ENCODE measurements at places on chromosomes 7 and 10.
A peak's percentile ranks its signal among the peaks of the same experiment; 100 is the strongest.

DNA sequence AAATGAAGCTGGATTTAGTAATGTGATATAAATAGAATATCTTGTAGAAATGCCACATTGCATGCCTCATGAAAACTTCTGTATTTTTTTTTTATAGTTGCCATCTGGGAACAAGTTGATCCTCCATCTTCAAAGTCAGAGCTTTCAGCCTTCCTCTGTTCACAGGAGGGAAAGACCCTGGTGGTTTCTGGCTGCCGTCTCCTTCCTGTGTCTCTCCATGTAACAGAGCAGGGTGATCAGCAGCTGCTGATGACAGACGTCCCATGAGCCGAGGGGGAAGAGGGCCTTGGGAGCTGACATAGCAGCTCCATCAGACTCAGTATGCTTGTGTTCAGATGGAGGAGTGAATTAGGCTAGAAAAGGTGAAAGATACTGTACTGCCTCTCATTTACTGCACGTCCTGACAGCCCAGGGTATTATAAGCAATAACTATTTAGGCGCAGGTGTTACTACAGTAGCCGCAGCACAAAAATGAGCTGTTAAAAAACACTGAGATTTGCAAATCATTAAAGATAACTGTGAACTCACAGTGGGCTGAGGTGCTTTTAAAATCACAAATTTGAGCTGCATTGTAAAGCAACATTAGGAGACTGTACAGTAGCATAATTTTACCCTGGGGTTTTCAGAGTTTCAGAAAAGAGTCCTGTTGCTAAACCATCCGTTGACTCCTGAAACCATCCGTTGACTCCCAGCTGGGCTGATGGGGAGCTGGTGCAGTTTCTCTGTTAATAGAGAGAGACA lies 103.3 kb downstream of the CFAP58 start:
- DNase-seq, result no peak

DNA sequence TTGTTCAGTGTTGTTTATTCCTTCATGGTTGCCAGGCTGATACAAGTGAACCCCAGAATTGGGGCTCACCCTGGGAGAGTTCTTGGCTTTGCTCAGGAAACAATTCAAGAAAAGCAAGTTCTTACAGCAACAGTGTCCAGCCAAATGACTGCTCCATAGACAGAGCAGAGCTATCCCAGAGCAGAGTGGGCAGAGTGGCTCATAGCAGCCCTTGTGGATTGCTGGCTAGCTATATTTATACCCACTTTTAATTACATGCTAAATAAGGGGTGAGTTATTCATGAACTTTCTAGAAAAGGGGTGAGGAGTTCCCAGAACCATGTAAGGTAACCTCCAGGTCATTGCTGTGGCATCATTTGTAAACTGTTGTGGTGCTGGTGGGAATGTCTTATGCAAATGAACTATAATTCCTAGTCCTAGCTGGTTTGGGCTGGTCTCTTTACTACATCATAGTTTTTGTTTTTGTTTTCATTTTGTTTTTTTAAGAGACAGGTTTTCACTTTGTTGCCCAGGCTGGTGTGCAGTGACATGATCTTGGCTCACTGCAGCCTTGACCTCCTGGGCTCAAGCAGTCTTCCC lies 59.9 kb upstream of the HBP1 start:
- DNase-seq, result no peak

DNA sequence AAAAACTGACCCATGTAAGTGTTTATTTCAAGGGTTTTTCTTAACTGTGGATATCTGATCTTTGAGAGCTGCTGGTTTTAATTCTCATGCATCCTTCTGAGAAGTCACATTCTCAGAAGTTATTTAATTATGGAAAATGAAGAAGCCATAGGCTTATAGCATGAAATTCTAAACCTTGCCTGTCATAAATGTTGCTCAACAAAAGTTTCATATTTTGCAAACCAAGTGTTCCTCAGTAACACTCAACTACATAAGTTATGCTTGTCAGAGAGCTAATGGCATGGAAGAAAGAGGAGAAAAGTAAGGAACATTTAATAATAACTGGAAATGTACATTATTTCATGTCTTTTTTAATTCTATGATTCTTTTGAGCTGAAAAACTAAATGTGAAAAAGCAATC lies 78.6 kb upstream of the MPP7 start:
- DNase-seq, result no peak

GRCh38 chr7:113338071-113338696 lies 219.8 kb upstream of the SMIM30 start:
- no peak for DNase-seq

- DNase-seq, result peak; percentile 63
These were observed 45.7 kb downstream of the PITRM1 start for GRCh38 chr10:3126741-3127346.

- no peak for DNase-seq
These were observed 76.9 kb downstream of the CYP51A1 start for GRCh38 chr7:92057375-92057774.

DNA sequence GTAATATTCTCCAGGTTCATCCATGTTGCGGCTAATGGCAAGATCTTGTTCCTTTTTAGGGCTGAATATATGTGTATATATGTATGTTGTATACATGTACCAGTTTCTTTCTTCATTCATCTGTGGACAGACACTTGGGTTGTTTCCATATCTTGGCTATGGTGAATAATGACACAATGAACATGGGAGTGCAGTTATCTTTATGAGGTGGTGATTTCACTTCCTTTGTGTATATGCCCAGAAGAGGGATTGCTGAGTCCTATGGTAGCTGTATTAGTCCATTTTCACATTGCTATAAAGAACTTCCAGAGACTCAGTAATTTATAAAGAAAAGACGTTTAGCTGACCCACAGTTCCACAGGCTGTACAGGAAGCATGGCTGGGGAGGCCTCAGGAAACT lies 17.1 kb upstream of the TSPAN15 start:
- no peak for DNase-seq

- no peak for DNase-seq
These were observed 10.5 kb upstream of the MTPAP start for GRCh38 chr10:30359373-30360206.

DNA sequence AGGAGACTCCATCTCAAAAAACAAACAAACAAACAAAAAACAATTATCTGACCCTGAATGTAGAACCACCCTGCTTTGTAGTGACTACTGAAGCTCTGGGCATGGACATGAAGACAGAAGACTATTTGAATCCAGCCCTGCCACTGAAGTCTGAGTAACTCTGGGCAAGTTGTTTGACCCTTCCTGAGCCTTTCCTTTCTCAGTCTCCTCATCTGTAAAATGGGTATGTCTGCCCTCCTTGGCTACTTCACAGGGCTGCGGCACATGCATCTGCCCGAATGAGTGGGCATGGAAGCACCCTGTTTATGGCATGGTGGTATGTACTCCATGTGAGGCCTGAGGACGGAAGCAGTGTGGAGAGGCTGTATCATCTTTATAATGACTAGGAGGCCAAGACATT lies 22.2 kb upstream of the MALSU1 start:
- DNase-seq, result no peak

DNA sequence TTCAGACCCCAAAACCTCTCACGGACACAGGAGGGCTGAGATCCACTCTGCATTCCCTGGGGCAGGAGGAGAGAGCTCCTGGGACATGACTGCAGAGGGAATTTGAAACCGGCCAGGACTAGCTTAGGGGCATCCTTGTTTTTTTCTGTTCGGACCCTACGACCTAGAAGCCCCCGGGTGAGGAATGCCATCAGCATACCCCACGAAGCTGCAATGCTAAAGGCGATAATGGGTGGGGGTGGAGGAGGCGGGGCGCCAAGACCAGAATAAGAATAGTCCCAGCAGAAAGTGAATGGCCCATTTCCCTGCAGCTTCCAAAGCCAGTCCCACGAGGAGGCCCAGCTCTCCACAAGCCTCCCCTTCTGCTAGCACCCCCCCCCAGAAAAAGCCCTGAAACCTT lies 4.0 kb downstream of the PDGFA start:
- no peak for DNase-seq

- peak; percentile 83 for DNase-seq
These were observed 51.9 kb downstream of the ALOX5 start for GRCh38 chr10:45425621-45426563.

DNA sequence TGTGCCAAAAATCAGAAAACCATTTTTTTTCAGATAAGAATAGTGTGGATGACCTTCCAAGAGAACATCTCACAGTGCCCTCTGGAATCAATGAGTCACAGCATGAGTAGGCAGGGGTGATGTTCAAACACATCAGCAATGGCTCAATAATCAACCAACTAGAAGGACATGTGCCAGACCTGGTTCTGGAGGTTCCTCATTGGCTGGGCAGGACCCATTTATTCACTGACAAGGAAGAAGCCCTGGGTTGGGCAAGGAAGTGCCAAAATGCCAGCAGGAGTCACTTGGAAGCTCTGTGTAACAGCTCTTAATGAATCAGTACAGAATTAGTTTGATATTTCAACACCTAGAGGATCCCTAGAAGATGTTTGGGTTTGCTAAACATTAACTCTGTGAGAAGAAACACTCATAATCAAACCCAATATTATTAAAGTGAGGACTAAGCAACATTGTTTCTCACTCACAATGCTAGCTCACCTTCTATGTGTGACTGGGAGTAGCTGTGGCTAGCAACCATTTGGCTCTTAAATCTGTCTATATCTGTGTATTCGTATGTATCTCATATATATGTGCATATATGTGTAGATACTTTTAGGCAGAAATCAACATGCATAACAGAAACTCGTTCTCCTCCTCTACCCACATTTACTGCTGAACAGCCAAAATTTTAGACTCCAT lies 72.3 kb upstream of the APBB1IP start:
- DNase-seq, result no peak

DNA sequence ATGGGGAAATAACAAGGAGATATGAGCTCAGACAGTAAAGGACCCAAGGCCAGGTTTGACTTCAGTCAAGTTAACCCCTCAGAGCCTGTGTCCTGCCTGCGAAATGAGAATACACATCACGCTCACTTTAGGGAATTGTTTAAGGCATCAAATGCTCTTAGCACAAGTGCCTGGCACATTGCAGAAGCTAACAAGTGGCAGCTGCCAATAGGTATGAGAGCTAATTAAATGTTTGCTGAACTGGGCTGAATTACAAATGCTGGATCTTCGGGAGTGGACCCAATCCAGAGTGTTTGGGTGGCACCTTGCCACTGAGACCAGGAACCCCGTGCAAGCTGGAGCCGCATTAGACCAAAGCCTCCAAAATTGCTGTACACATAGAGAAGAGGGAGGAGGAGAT lies 136.8 kb downstream of the C10orf90 start:
- no peak for DNase-seq

- DNase-seq, result no peak
These were observed 53.9 kb upstream of the SEPHS1 start for GRCh38 chr10:13402021-13402420.

DNA sequence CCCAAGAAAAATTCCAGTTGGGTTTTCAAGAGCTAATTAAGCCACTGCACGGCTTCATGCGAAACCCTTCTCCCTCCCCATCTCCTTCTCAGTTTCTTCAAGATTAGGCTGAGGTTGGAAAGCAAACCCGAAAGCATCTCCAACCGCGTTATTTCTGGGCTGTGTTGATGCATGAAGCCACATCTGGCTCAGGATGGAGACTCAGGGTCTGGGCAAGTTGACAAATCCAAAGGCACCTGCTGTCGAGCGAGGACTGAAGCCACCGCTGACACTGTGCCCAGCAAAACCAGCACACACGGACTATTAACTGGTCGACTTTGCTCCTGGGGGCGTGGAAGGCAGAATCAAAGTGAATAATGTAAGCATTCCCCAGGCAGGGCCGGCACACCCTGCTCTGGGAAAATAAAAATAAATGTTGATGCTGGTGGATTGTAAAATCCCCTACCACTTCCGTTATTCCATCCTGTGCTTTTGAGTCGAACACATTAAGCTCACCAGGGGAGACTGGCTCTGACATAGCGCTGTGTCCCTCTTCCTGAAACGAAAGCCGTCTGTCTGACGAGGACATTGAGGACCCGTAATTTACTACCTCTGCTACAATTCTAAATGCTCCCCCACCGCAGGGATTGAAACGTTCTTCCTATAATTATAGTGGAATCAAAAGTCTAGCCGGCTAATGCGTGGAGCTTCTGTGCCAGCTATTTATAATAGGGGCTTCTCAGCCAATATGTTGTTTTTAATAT lies 269.8 kb downstream of the ADARB2 start:
- DNase-seq, result no peak
